Stimulated activated CD4-positive, alpha-beta T cell treated with anti-CD3 and anti-CD28 coated beads, Interleukin-15, amount 100 ng/mL, for 1 hour (primary cell): ENCODE measurements at places on chromosomes 7 and 10.

DNA sequence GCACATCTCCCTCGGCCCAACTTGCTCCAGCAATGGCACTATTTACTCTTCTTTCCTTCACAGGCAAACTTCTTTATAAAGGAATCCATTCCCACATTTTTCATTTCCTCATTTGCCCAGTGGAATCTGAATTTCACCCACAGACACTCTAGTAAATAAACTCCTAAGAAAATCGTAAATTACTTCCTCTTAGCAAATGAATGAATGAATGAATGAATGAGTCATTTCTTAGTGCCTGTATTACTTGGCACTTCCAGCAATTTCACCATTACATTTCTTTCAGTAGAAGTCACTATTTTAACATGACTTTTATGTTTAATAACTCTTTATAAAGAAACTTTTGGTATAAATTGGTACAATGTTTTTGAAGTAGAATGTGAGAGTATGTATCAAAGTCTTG lies 55.7 kb downstream of the DDC start:
- no peak for DNase-seq

GRCh38 chr10:13331646-13332045 lies 16.4 kb downstream of the SEPHS1 start:
- DNase-seq: no peak

DNA sequence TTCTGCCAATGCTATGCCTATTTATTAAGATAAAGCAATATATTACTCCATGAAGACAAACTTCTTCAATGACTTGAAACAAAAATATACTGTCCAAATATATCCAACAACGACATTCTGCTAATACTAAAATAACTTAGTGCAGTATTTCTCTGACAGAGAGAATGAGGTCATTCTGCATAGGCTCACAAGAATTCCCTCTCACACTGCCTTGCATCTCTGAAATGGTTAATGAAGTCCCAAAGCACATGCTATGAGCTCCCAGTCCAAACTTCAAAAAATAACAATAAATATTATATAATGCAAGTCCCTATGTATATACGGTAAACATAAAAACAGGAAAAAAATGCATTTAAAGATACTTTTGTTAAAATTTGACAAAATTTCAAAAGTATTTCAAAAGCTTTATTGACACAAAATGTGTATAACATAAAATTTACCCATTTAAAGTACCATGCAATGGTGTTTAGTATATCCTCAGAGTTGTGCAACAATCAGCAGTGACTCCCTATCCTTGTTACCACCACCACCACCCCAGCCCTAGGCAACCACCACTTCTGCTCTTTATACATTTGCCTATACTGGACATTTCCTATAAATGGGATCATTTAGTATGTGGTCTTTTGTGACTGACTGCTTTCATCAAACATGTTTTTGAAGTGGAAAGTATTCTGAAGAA lies 27.6 kb downstream of the CHCHD3 start:
- DNase-seq: no peak

- DNase-seq: no peak
Observed at GRCh38 chr7:105643851-105644250, 62.6 kb upstream of the EFCAB10 start.

- no peak for DNase-seq
Observed at GRCh38 chr10:30882281-30882680, 149.4 kb downstream of the ZNF438 start.

DNA sequence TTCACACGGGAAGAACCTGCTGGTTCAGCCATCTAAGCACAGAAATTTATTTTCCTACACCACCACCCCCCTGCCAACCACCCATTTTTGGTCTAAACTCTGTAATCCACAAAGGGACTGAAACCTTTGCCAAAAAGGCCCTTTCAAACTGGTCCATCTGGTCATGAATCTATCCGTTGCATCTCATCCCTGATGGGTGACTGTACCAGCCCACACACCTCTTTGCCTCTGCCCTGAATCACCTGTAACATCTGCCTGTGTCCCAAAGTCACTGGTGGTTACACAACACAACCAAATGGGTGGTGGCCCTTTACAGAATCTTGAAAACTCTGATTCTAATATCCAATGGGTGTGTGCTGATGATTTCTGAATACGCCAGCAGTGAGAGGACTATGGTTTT lies 503.4 kb downstream of the PARD3 start:
- DNase-seq: no peak

DNA sequence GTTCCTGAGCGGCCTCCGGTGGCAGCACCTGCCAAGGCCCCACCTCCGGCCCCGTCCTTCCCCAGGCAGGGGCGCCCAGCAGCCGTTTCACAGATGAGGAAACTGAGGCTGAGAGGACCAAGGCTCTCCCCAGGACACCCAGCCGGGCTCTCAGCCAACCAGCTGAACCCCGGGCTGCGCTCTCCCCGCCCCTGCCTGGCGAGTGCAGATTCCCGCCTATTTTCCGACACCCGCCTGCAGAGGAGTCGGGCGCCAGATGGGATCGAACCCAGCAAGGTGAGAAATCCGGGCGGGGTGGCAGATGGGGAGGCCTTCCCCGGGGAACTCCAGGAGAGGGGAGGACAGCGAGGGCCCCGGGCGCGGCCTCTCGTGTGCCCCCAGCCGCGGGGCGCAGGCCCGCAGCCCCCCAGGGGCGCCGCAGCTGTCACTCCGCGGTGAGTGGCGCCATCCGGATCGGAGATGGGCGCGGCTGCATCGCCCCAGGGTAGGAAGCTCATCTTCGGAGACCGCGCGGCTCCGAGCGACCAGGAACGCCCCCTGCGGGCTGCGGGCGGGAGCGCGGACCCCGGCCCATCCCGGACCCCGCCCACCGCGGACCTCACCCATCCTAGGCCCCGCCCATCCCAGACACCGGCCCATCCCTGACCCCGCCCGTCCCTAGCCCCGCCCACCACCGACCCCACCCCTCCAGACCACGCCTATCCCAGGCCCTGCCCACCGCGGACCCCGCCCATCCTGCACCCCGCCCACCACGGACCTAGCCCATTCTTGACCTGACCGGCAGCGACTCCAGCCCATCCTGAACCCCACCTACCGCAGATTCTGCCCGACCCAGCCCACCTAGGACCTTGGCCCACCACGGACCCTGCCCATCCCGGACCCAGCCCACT lies 90.3 kb downstream of the MICALL2 start:
- DNase-seq: peak; percentile 11

- no peak for DNase-seq
Observed at GRCh38 chr10:92208736-92209135, 82.1 kb downstream of the CPEB3 start.

DNA sequence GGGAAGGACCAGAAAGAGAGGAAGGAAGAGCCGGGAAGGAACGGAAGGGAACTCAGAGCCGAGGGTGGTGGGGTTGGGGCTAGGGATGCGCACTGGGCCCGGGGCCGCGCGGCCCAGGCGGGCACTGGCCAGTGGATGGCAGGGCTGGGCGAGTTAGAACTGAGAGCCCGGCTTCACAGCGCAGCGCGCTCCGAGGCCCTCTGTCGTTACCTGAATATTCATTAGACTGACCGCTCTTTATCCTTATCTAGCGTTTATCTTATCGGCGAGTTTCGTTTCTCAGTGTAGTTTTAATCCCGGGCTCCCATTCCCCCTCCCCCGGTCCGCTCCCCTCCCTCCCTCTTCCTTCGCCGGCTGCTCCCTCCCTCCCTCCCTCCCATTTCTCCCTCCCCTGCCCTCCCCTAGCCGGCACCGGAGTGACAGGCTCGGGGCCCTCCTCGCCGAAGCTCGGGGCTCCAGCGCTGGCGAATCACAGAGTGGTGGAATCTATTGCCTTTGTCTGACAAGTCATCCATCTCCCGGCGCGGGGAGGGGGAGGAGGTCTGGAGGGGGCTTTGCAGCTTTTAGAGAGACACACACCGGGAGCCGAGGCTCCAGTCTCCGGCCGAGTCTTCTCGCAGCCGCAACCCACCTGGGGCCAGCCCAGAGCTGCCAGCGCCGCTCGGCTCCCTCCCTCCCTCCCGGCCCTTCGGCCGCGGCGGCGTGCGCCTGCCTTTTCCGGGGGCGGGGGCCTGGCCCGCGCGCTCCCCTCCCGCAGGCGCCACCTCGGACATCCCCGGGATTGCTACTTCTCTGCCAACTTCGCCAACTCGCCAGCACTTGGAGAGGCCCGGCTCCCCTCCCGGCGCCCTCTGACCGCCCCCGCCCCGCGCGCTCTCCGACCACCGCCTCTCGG lies at the start of gene PAX2:
Gene PAX2, plus strand, starts transcription at position 596 of the 895 bp plus-strand sequence. CDS start 679 bp downstream, outside the sequence.
- DNase-seq: no peak

DNA sequence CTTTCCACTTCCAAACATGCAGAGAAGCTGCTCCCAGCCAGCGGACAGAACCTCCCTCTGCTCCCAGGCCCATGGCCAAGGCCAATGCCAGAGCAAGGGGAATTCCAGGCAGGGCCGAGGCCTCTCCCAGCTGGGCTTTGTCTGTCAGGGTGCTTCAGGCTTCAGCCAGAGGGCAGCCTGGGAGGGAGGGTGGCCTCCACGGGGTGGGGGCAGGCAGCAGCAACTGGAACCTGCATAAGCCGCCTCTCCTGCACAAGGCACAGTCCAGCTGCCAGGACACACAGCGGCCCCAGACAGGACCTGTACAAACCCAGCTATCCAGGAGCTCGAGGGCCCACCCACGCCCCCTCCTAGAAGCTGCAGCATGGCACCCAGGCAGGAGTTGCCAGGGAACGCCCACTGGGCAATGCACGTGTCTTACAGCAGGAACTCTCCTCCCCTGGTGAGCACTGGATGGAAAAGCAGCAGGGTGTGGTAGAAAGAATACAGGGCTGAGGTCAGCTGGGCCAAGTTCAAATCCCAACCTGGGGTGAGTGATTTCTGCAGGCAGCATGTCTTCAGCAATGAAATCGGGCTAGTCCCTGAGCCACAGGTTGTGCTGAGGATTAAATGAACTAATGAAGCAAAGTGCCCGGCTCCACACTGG lies 7.6 kb downstream of the FAM53B start:
- no peak for DNase-seq

DNA sequence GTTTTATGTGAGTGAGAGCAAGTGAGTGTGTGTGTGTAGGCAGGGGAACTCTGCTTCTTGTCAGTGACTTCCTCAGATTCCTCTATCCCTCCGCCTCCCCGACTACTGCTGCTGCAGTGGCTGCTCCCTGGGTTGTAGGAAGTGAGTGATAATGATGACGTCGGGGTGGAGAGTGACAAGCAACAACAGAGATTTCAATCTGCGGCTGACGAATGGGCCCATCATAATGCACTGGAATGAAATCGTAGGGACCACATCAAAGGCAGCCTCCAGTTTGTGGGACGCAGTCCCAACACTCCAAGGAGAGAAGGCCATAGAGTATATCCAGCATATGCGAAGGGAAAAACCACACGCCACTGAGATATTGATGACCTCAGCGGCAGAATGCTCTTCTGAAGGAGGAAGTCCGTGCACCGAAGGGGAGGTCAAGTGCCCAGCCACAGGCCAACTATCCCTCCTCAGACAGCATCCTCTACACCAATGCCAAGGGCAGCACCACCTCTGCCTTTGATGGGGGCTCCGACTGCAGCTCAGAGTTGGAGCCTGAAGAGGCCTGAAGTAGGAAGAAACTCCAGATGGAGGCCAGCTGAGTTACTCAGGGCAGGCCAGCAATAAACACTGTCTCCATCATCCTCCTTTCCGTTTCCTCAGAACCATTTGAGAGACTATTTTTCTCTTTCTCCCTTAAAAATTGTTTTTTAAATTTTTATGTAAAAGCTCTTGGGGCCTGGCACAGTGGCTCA lies 11.3 kb upstream of the STMP1 start:
- DNase-seq: no peak

GRCh38 chr7:35630024-35630972 lies 64.6 kb downstream of the HERPUD2 start:
- no peak for DNase-seq

GRCh38 chr10:130778166-130778545 lies 533.4 kb downstream of the TCERG1L start:
- no peak for DNase-seq
